ENCODE measurements at places on chromosomes 3 and 15. TPM values are rescaled to one million over a fixed set of nuclear protein-coding genes. Genes with fewer than 3 reads are reported as not detected.
A peak's percentile ranks its signal among the peaks of the same experiment; 100 is the strongest.

PARP16 gene
- 8.4 TPM for polyA plus RNA-seq

SIDT1 gene
- polyA plus RNA-seq: 1.8 TPM

SENP5 gene
- polyA plus RNA-seq: 5.3 TPM

GLCE gene
- polyA plus RNA-seq: 6.0 TPM

BCL2A1 gene
- polyA plus RNA-seq: not detected

EXD1 gene
- polyA plus RNA-seq: 0.10 TPM

SACM1L gene
- polyA plus RNA-seq: 9.9 TPM

MPI gene
- 64.7 TPM for polyA plus RNA-seq

MYRIP gene
- 4.3 TPM for polyA plus RNA-seq

LAMB2 gene
- polyA plus RNA-seq: 84.1 TPM

- no peak for DNase-seq
These were observed 16.4 kb downstream of the SRPRB start for GRCh38 chr3:133821767-133822638.

GRCh38 chr15:70091726-70092463 lies 5.8 kb downstream of the TLE3 start:
- DNase-seq: no peak

GRCh38 chr3:108073764-108074431 lies 16.9 kb downstream of the CD47 start:
- DNase-seq: no peak

GRCh38 chr15:85027033-85027380 lies 45.4 kb downstream of the PDE8A start:
- DNase-seq: no peak

DNA sequence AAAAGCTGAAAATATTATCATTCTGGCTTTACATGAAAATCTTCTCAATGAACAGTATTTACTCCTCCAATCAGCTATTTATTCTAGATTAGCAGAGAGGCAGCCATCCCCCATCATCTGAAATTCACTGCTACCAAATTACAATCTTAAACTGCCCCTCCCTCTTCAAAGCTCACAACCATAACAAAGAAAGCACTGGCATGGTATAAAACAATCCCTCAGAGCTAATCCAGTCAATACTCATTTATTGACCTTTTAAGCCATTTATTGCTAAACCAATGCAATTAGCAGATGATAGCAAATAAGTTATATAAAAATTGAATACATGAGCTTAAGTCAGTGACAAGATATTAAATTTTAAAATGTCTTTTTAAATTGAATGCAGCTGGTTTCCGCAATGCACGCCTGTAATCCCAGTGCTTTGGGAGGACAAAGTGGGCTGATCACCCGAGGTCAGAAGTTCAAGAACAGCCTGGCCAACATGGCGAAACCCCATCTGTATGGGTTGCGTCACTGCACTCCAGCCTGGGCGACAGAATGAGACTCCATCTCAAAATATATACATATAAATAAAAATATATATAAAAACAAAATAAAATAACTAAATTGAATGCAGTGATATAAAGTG lies 12.1 kb downstream of the SLC4A7 start:
- DNase-seq: no peak

DNA sequence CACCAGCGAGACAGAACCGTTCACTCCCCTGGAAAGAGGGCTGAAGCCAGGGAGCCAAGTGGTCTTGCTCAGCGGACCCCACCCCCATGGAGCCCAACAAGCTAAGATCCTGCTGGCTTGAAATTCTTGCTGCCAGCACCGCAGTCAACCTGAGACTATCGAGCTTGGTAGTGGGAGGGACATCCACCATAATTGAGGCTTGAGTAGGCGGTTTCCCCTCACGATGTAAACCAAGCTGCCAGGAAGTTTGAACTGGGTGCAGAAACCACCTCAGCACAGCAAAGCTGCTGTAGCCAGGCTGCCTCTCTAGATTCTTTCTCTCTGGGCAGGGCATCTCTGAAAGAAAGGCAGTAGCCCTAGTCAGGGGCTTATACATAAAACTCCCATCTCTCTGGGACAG lies 151.0 kb downstream of the MBNL1 start:
- DNase-seq: no peak

- peak; percentile 39 for DNase-seq
These were observed 160.2 kb upstream of the TBL1XR1 start for GRCh38 chr3:177357352-177358090.

DNA sequence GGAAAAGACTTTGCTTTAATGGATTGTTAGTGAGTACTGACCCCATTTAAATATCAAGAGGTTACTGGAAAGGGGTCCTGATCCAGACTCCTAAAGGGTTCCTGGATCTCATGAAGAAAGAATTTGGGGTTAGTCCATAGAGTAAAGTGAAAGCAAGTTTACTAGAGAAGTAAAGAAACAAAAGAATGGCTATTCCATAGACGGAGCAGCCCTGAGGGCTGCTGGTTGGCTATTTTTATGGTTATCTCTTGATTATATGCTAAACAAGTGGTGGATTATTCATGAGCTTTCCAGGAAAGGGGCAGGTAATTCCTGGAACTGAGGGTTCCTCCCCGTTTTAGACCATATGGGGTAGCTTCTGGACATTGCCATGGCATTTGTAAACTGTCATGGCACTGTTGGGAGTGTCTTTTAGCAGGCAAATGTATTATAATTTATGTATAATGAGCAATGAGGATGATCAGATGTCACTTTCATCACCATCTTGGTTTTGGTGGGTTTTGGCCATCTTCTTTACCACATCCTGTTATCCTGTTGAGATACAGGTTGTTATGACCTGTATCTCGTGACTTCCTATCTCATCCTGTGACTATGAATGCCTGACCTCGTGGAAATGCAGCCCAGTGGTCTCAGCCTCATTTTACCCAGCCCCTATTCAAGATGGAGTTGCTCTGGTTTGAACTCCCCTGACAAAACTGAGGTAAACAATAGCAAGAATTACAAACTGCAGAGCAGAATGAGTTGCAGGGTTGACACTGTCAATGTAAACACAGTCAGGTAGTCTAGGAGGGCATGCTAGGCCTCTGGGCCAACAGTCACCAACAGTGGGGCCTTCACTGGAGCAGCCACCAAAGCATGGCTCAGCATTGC lies 10.3 kb upstream of the GPR160 start:
- DNase-seq: no peak

DNA sequence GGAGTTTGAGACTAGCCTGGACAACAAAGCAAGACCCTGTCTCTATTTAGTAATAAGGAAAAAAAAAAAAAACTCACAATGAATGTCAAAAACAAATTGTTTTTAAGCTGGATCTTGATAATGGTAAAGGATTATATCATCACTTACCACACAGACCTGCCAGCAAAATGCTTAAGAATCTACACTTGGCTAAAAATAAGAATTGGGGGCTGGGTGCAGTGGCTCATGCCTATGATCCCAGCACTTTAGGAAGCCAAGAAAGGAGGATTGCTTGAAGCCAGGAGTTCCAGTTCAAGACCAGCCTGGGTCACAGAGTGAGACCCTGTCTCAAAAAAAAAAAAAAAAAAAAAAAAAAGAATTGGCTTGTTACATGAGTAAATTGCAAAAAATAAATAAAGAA lies 31.0 kb downstream of the ACAP2 start:
- no peak for DNase-seq

GRCh38 chr3:190401963-190402362 lies 14.0 kb downstream of the CLDN16 start:
- DNase-seq: no peak

DNA sequence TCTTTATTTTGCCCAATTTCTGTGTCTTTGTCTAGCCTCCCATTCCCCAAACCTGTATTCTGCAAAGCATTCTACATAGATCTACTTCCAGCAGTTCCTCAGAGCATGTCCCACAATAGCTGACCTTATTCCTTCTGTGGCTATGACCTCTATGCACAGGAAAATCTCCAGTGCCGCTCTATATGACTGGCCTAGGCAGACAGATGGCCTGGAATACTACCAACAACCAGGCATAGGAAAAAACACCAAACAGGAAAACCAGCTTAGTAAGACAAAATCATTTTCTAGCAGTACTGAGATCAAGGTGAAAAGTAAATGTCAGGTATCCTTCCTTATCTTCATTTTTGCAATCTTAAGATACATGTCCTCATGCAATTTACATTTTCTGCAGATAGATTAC lies 1115.0 kb downstream of the IGSF11 start:
- DNase-seq: no peak

DNA sequence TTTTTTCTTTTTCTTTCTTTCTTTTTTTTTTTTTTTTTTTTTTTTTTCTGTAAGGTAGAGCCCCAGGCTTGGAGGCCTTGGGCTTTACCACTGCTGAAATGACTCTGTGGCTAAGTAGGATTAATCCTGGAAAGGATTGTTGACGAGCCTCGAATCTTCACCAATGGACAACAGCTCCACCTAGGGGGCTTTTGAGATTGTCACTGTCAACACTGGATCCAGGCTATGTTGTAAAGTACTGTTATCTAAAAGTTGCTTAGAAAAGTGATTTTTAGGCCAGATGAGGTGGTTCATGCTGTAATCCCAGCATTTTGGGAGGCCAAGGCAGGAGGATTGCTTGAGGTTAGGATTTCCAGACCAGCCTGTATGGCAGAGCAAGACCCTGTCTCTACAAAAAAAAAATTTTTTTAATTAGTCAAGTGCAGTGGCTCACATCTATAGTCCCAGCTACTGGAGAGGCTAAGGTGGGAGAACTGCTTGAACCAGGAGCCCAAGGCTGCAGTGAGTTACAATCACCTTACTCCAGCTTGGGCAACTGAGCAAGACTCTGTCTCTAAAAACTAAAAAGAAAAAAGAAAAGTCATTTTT lies 41.6 kb downstream of the KLHL18 start:
- peak; percentile 74 for DNase-seq

- DNase-seq: no peak
These were observed 20.7 kb upstream of the LPP start for GRCh38 chr3:188133219-188133618.

DNA sequence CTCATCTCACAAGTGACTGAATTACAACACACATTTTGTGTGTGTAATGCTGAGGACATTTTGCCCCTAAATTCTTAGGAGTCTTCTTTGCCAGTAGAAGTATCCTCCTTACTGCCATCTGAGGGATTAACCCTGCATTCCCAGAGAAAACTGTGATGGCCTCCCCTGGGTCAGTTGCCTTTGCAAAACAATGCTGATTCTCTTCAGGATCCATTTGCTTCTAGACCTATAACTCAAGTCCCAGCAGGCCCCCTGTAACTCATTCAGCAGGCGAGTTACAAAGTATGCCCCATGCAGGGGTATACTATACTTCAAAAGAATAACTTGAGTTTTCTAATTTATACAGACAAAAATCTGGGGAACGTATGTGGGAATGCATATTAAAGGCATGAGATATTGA lies 6.6 kb upstream of the MCF2L2 start:
- no peak for DNase-seq
